ENCODE measurements at places on chromosomes 3 and 15.

DNA sequence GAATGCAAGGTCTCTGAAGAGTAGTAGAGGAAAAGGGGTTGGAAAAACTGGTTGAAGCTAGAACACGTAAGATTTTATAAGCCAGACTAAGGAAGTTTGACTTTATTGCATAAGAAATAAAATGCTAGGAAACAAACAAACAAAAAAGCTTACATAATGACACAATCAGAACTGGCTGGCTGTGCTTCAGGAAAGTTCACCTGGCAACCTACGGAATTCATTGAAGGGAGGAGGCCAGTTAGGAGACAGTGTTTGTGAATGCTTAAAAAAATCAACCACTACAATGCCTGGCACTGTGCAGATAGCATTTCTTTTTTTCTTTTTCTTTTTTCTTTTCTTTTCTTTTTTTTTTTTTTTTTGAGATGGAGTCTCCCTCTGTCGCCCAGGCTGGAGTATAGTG, 1.9 kb upstream of the ICE2 start:
- no peak for DNase-seq

DNA sequence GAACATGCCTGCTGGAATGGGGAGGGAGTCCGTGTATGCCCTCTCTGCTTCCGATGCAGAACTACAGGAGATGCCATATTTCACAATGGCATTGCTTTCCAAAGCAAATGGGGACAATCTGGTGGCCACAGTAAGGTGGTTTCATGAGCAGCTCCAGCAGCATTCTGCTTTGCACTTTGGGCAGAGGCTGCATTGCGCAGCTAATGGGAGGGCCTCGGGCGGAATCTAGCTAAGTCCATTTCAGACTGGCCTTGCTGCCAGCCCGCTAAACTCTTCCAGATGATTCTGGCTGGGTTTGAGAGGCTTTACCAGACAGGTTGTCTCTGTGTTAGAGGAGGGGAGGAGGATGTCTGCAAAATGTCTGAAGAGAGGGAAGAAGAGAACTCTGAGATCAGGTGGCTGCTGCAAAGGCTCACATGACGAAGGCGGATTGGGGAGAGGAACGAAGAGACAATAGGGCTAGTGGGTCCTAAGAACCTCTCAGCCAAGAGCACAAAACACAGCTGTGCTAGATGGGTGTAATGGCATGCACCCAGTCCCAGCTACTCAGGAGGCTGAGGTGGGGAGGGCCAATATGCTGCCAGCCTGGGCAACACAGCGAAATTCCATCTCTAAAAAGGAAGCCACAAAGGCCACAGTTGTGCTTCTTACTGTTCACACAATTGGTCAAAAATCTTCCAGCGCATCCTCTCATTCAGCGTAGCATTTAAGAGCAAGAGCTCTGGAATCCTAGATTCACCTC, 63.7 kb downstream of the BDH1 start:
- DNase-seq: no peak

GRCh38 chr3:157588386-157589060, 85.3 kb upstream of the VEPH1 start:
- DNase-seq: no peak

- no peak for DNase-seq
Observed at GRCh38 chr3:191958980-191959671, 498.2 kb downstream of the PYDC2 start.

- no peak for DNase-seq
Observed at GRCh38 chr15:53985562-53985961, 7.3 kb downstream of the UNC13C start.

Data from frontal cortex (tissue), 4 donors.